CD8-positive, alpha-beta memory T cell (primary cell): ENCODE measurements at places on chromosomes 5 and 9. TPM values are rescaled to one million over a fixed set of nuclear protein-coding genes. Genes with fewer than 3 reads are reported as not detected.

Gene FAM221B
- not detected for total RNA-seq

Gene NR6A1
- total RNA-seq = 3.0 TPM

DNA sequence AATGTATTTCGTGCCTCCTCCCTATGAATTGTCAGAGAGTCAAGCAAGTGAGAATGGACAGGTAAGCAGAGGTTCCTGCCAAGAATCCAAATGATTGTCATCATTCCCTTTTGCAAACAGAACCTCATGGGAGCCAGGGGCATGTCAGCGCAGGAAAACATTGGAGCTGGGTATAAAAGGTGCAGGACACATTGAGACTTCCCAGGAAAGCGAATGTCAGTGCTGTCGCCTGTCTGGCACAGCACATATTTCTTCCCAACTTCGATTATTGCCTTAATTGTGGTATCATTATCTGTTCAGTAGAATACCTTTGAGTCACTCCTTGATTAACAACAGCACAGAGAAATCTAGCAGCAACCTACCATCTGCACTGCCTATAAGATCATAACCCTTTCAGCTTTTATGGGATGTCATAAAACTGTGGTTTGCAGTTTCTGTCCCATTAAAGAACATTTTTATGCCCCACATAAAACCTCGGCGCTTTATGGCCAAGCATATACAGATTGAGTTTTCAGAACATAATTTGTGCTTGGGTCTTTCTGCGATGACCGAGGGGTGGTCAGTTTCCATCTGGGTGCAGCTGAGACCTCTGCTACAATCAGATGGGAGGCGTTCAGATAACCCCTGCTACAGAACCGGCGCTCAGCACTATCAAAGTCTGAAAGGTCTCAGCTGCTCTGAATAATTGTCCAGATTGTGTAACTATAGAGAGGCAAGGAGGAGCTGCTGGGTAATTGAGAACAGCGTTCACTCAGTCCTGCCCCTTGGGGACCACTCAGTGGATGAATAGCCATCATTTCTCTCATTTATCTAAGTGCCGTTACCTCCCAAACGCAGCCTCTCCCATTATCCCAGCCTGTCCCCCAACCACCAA is 30.9 kb upstream of the WWC1 start:
- DNase-seq = no peak

DNA sequence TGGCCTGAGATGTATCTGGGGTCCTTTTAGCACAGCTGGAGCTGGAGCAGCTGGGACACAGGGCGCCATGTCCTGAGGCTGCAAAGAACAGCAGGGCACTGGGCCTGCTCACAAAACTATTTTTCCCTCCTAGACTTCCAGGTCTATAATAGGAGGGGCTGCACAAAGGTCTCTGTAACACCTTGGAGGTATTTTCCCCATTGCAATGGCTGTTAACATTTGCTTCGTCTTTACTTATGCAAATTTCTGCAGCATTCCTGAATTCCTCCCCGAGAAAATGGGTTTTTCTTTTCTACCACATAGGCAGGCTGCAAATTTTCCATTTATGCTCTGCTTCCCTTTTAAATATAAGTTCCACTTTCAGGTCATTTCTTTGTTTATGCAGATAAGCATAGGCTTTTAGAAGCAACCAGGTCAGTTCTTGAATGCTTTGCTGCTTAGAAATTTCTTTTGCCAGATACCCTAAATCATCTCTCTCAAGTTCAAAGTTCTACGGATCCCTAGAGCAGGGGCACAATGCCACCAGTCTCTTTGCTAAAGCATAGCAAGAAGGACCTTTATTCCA is 130.8 kb downstream of the PCSK1 start:
- no peak for DNase-seq
